ENCODE measurements at places on chromosomes 16 and 17.

- DNase-seq = no peak
These were observed 150.1 kb upstream of the CDH11 start for GRCh38 chr16:65271996-65272395.

GRCh38 chr16:19366391-19366790 lies 51.3 kb upstream of the TMC5 start:
- DNase-seq = no peak

DNA sequence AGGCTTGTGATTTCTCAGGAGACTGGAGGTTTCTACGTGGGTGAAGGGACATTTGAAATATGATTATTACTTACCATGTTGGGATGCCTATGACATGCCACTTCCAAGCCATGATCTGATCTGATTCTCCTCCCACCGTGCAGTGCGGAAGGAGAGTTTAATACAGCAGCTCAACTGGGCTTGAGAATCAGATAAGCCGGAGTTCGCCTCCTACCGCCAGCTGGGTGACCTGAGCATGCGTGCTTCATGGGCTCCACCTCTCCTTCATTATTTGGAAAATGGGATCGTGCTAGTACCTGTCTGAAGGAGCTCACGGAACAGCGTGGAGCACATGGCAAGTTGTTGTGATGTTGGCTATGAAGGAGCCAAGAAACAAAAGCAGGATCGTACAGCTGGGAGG lies 12.4 kb upstream of the TIMP2 start:
- DNase-seq = no peak

DNA sequence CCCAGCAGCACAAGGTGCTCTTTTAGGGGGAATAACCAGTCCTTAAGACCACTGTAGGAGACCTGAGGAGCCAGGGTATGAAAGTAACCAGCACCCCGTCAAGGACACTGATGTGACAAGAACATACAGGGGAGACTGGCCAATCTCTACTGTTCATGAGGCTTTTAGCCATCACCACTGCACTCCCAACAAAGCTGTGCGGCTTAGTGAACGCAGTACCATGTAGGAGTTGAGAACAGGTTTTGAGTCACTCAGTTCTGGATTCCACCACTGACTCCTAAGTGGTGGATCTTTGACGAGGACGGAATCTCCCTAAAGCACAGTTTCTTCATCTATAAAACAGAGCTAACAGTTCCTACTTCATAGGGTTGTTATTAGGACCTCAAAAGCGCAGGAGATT lies 26.8 kb downstream of the COG4 start:
- DNase-seq = no peak

DNA sequence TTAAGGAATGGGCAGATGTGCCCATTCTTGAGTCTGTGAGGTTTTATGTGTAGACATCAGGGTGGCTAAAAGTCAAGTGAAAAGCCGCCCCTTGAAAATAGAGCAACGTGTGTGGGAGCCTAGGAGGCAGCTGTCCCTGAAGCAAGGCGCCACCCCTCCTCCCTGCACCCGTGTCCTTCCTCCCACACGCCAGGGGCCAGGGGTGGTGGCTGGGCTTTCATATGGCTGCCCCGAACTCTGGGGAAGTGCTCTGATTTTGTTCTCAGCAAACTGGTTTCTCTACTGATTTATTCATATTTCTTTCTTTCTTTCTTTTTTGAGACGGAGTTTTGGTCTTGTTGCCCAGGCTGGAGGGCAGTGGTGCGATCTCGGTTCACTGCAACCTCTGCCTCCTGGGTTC lies 4.7 kb downstream of the ZNF750 start:
- no peak for DNase-seq

DNA sequence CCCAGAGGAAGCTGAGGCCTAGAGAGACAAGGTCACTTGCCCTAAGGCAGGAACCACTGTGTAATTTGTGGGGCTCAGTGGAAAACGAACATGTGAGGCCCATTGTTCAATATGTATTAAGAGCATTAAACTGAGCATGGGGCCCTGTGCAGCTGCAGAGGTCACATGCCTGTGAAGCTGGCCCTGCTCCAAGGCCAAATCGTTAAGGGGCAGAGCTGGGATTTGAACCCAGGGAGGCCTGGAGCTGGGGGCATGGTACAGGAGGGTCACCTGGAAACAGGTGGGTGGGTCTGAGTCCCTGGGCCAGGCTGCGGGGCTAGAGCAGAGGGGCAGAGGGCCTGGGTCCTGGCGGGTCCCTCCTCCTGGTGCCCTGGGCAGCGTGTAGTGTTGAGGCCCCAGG lies 19.7 kb downstream of the C16orf74 start:
- no peak for DNase-seq

GRCh38 chr17:29827179-29827578 lies 102.8 kb downstream of the SSH2 start:
- no peak for DNase-seq

DNA sequence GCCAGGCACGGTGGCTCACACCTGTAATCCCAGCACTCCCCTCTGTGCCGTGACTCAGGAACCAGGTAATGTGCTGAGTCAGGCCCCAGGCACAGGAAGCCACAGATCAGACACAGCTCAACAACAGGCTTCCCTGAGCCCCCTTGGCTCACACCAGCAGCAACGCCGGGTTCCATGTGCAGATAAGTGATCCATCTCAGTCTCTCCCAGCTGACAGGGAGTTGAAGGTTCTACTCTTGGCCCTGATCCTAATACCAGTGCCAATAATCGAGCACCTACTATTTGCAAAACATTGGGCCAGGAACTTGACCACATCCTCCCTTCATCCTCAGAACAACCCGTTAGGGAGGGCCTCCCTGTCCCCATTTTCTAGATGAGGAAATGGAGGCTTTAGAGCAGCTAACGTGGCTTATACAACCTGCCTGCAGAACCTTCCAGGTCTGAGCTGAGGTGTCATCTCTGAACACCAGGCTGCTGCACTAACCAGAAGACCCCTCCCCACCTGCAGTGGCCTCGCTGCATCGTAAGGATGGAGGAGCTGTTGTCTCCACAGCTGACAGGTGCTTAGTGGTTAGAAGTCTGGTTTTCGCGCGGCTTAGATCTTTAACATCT lies 64.8 kb upstream of the AMZ2 start:
- DNase-seq = peak; percentile 69

DNA sequence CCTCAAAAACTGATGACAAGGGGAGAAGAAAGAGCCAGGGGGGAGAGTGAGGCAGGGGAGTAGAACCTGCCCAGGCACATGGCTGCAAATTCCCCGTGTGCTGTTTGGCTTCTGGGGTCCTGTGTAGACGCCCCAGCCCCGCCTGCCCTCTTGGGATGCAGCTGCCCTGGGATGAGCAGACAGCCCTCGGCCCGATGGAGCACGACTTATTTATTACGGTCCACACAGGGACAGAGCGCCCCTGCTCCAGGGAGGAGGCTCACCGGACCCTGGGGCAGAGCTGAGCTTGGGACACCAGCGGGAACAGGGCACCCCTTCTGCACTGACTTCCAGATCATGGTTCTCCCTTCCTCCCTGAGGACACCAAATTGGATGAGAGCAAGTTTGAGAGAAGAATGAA lies 9.1 kb downstream of the LDHD start:
- no peak for DNase-seq

- no peak for DNase-seq
These were observed 16.7 kb downstream of the DRC7 start for GRCh38 chr16:57711346-57711745.

DNA sequence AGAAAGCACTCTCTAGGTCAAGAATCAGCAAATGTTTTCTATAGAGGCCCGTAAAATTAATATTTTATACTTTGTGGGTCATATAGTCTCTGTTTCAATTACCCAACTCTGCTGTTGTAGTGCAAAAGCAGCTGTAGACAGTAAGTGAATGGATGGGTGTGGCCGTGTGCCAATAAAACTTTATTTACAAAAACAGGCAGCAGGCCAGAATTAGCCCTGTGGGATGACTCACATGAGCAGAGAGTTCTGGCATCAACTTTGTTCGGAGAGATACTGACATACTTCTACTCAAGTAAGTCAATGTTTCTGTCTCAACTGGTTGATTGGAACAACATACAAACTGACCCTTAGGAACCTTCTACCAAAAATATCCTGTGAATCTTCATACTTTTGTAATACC lies 616.2 kb downstream of the MAF start:
- no peak for DNase-seq

DNA sequence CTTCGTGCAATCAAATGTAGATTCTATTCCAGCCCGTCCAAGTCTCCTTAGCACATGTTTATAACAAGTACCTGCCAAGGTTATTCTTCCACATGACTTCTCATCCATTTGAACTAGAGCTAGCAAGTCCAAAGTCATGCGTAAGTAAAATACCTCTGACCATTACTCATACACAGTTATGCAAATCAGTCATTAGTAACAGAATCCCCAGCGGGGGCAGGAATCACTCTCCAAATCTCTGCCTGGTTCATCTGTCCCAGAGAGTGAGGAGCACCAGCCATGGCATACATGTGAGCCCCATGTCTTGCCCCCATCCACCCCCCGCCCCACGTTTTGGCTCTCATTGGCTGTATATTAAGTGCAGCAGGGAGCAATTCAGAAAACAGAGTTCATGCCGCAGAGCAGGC lies 27.7 kb downstream of the SRL start:
- no peak for DNase-seq

DNA sequence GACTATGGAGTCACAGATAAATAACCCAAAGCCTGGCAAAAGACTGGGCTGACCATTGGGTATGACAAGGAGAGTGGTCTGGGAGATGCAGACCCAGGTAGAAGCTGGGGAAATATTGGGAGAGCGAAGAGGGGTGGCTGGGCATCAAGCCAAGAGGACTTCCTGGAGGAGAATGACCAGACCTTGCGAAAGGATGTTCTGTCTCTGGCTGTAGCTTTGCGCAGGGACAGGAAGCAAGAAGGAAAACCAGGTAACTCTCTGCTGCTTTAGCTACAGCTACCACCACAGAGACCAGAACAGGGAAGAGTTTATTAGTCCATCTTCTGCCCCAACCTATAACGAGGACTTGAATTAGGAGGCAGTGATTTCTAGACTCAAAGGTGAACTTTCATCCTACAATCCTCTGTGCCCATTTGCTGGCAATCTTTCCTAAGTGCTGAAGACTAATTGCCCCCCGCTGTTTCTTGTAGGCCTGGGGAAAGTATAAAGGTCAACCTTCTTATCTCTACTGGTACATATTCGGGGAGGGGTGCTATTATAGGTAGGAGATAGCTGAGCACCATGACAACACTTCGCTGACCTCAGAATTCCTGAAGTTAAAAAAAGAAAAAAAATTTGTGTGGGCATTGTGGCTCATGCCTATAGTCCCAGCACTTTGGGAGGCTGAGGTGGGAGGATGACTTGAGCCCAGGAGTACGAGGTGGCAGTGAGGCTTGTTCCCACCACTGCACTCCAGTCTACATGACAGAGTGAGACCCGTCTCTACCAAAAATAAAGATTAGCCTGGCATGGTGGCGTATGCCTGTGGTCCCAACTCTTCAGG lies 19.1 kb upstream of the KIFC3 start:
- no peak for DNase-seq

DNA sequence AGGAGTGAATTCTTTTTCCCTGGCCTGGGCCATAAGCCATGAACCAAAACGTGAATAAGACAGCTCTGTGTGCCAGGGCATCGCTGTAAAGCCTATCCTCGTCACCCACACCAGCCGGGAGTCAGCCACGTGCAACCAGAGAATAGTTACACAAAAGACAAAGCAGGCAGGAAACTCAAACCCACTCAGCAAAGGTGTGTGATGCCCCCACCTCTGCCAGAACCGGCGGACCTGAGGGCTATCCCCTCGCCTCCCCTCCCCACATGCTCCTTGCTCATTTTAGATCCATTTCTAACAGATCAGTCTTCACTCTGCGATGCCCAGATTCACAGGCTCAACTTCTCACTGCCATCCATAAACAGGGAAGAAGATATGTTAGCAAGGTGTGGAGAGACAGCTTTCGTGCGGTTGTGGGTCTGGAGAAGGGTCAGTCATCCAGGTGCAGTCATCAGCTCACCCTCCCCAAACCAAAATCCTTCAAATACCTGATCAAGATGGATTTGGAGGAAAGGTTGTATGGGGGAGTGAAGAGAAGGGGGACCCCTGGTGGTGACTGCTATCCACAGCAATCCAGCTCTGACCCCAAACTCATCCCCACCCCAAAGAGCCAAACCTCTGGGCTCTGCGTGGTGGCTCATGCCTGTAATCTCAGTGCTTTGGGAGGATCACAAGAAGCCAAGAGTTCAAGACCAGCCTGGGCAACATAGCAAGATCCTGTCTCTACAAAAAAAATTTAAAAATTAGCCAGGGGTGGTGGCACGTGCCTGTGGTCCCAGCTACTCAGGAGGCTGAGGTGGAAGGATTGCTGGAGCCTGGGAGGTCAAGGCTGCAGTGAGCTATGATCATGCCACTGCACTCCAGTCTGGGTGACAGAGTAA lies 219.2 kb downstream of the C16orf78 start:
- DNase-seq = peak; percentile 19

DNA sequence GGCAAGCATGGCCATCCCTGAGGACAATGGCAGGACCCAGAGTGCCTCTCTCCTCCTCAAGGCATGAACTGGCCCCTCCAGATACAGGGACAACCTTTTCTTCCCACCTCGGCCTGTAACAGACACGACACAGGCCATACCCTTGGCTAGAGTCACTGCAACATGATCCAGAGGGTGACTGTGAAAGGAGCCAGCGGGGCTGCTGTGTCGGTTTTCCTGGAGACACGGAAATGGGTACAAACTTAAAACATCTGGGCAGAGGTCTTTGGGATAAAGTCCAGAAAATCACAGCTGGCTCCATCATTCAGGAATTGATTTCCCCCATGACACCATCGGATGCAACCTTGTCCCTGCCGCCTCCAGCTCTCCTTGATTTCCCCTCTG lies 5.3 kb downstream of the CEP295NL start:
- DNase-seq = no peak

DNA sequence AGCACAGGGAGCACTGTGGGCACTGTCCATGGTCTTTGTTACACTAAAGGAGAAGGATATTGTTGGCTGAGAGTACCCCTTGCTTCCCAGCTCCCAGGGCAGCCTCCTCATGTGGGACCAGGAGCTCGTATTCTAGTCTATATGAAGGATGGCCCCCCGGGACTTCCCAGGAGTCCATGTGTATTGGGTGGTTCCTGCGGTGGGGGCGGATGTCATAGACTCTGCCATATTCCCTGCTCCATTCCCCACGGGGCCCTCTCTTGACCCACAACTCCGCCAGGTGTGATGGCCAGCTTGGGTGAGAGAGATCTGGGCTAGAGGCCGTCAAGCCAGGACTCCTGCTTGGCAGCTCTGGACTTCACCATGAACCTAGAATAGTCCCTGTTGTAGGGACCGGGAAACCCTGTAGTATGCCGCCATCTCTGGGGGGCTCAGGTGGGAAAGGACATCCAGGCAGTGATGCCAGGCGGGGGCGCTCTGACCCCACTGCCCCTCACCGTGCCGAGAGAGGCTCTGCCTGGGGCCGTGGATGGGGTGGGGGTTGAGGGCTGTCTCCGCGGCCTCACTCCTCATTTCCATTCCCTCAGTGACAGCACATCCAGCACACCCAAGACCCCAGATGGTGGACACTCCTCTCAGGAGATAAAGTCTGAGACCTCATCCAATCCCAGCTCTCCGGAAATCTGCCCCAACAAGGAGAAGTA lies 37.8 kb downstream of the OR1D5 start:
- no peak for DNase-seq
